ENCODE measurements at places on chromosomes 11 and 22.

DNA sequence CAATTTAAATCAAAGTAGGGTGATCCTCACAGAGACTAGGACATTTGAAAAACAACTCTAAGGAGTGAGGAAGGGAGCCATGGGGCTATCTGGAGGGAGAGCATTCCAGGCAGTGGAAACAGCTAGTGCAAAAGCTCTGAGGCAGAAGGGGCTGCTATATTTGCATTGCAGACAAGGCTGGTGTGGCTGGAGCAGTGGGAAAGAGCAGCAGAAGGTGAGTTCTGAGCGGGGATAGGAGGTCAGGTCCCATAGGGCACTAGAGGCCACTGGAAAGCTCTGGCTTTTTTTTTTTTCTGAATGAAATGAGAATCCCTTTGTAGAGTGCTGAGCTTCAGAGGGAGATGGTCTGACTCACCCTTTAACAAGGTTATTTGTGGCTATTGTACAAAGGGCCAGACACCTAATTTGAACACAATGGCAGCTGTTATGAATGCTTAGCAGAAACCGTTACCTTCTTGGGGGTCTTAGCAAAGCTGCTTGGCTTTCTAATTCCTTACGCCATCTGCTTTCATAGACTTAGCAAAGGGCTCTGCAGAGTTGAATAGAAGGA lies 291.6 kb downstream of the BUD13 start:
- no peak for DNase-seq

- DNase-seq = no peak
Measured at GRCh38 chr11:111932611-111932950, 4.6 kb upstream of the DIXDC1 start.

GRCh38 chr11:10774811-10775210 lies 23.8 kb downstream of the CTR9 start:
- no peak for DNase-seq

DNA sequence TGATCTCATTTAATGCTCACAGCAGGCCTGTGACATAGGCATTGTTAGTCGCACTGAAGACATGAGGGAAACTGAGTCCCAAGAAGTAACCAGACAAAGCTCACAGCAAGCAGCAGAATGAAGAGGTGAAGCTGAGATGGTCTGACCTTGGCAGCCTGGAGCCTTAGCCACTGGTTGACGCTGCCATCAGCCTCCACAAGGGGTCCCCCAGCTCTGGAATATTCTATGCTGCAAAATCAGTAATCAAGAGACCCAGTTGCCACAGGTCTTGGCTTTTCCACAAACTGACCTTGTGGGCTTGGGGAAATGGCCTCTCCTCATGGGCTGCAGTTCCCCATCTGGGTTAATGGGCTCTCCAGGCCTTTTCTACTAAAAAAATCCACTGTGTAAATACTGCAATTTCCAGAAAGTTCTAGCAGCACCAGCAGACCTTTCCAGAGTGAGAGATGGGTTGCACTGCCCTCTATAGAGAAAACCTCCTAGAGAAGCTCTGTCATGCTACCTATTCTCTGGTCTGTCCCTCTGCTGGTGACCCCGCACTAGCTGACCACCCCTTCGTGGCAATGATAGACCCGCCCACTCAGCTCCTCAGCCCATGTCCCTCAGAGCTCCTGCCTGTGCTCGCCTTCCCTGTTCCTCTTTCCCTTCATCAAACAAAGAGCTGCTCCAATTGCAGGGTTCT lies 22.6 kb upstream of the ISX start:
- peak; percentile 37 for DNase-seq

- DNase-seq = peak; percentile 57
Measured at GRCh38 chr11:36131721-36132397, 157.4 kb downstream of the COMMD9 start.

DNA sequence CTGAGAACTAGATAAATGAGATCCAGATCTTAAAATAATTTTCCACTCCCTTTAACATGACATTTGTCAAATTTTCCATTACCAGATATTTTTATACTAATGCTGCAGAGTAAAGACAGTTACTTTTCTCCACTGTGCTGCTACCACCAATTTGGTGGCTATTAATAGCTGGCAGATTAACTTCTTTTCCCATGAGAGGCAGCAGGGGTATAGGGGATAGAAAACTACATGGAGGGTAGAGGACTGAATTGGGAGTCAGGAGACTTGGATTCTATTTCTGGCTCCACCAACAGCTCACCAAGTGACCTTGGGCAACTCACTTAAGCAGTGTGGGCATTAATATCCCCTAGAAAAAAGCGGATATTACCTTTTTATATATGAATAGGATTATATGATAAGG lies 69.2 kb downstream of the KIF18A start:
- DNase-seq = no peak

GRCh38 chr22:20604776-20605221 lies 97.4 kb downstream of the MED15 start:
- no peak for DNase-seq

DNA sequence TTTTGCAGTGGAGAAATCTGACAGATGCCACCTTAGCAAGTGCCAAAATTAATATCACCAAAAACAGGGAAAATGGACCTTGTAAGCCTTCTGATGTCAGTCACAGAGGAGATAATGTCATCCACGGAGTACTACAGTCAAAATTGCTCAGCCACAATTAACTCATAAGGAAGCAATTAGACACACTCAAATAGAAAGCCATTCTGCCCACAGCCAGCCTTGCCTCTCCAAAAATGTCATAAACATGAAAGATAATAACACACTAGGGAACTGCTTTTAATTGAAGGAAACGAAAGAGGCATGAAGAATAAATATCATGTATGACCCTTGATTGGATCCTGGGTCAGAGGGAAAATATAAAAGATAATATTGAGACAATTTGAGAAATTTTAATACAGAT lies 505.6 kb upstream of the API5 start:
- no peak for DNase-seq

GRCh38 chr11:86749376-86749775 lies 51.0 kb upstream of the PRSS23 start:
- no peak for DNase-seq

DNA sequence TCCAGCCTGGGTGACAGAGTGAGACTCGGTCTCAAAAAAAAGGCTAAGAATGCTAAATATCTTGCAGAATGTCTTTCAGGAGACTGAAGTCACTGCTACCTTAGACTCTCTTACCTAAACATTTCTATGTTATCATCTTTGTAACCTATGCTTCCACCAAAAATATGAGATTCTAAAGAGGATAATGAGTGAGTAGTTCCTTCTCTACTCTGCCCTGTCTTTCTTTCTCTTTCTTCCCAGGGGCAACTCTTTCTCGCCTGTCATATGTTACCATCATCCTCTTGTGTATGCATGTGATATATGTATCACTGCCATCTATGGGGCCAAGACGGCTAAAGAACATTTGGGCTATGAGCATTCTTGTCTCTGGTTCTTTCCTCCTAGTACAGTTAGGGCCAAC lies 9.0 kb upstream of the RASSF10 start:
- DNase-seq = no peak

- DNase-seq = no peak
Measured at GRCh38 chr22:48379371-48379770, 1448.3 kb downstream of the BRD1 start.

- DNase-seq = peak; percentile 89
Measured at GRCh38 chr22:42769574-42770447, 49.1 kb upstream of the A4GALT start.

DNA sequence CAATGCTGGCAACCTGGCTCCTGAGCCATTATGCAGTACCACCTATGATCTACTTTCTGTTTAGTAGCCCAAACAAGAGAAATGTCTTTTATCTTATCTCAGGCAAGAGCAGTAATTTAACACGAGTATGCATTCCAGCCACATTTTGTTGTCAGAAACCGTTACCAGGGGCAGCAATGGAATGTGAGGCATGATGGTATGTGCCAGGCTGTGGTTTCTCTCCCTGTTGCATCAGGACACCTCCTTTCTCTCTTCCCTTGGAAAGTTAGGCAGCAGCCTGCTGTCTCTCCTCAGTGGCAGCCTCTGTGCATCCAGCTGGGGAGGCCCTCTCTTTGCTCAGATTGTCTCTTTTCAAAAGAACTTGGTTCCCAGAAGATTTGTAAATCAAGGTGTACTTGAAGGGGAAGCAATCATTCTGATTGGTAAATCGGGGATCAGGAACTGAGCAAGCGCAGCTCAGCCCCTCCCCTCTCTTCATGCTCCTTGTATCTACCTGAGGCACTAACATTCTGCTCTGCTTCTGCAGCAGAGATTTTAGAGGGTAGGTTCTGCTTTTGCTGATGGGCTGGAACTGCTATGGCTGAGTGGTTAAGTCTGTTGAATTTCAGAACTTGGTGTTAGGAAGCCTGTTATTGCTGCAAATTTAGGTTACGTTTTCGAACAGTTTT lies 229.2 kb downstream of the ADAMTS15 start:
- DNase-seq = no peak

DNA sequence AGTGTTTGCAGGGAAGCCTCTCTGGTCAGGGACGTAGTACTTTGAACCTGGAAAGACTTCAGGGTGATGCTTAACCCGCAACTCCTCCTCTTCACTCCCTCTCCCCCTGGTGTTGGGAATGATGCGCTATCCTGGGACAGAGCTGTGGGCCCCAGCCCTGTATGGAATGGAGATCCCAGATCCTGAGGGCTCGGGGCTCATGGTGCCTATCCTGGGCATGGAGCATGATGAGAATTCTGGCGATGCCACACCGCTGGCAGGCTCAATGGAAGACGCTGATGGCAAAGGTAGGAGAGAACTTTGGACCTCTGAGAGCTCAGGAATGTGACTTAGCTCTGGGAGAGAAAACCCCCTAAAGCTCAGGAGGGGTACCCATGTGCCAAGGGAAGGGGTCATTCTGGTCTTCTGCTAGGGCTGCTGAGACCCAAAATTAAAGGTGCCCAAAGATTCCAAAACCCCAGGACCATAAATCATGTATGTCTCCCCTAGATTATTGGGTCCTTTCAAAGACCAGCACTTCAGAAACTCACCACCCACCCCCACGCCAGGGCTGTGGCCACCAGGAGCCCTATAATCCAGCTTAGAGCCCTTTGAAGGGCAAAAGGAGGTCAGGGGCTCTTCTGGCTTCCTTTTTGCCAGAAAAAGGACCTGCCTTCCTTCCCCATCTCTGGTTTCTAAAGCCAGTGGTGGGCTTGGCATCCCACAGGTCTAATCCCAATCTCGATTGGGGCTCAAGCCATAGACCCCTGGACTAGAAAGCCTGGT lies 52.5 kb downstream of the BTG4 start:
- DNase-seq = no peak

DNA sequence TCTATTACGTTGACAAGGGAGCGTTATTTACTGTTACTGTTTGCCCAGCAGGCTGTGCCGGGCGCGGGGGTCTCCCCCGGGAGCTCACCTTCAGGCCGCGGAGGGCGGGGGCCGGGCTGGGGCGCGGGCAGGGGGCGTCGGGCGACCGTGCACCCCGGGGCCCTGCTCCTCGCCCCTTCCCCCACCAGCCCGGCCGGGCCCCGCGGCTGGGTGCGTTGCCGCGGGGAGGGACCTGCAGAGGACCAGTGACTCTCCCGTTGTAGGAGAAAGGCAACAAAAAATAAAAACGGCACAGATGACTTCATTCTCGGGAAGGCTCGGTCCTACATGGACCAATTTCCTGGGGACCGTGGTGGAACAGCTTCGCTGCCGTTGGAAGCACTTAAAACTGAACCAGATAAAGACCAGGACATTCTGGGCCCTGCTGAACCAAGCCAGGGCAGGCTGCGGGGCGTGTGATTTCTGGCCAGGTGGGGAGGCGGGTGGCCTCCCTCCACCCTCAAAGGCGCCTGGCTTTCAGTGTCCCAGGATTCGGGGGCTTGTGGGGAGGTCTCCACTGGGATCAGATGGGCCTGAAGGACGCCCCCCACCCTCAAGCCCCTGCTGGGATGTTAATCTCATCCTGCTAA lies 57.4 kb downstream of the IGLL1 start:
- no peak for DNase-seq

- no peak for DNase-seq
Measured at GRCh38 chr11:551596-551995, 8.9 kb downstream of the LMNTD2 start.

DNA sequence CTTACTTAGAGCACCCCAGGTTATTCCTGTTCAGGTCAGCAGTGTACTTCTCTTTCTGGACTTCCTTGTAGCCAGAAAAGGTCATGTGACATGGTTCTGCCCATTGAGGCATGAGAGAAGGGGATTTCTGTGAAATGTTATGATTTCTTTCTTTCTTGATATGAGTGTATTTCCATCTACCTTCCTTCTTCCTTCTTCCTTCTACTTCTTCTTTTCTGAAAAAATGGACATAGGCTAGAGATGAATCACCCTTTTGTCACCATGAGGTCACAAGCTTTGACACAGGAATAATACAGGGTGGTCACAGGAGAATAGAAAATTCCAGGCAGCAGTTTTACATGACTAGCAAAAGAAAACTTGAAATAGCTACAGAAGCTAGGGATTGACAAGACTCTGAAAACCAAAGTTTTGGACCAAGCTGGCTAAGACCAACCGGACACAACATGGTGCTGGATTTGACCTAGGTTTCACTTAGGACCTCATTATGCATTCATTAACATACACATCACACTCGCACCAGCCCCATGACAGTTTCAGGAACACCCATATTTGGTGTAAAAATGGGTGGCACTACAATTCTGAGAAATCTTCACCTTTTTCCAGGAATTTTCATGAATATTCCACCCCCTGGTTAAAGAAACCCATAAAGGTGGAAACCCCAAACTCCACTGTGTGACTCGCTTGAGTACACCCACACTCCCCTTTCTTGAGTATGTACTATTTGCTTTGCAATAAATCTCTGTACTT lies 21.2 kb upstream of the MAP6 start:
- peak; percentile 47 for DNase-seq

- DNase-seq = no peak
Measured at GRCh38 chr11:11229647-11230046, 123.4 kb downstream of the CSNK2A3 start.

DNA sequence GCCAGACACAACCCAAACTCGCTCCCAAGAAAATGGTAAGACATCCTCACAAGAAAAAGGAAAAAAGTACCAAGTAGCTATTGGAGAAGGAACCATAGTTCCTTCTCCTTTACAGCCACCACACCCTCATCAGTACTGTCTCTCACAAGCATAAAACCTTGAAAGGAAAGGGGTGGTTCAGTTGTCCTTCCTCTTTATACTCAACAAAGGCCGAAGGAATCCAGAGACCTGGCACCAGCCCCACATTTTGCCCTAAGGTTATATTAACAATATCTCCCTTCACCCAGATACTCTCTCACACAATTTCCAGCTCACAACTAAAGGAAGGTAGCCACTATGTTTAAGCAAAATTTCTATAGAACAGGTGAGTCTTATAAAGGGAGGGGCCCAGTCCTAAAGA lies 8.5 kb downstream of the FHIP1B start:
- no peak for DNase-seq

DNA sequence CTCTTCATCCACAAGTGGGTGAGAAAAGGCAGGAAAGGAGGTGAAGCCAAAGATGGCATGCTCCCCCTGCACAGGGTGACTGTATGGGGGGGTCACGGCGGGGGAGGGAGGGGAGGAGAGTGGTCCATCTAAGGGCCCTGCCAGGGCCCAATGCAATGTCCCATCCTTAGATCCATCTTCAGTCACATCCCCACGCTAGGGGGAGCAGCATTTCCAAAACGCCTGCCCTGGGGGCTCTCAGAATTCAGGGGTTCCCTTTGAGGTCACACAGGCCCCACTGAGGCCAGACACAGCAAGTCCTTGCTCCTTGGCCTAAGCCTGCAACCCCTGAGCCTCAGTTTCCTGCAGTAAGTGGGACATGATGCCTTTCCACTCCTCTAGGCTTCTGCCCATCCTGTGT lies 52.4 kb downstream of the RTN4R start:
- DNase-seq = no peak

Measured in GM13976 (cell line).